Stimulated activated CD4-positive, alpha-beta T cell treated with anti-CD3 and anti-CD28 coated beads, Interleukin-12 subunit alpha, Interleukin-12 subunit beta, amount 100 ng/mL, for 24 hours (primary cell): ENCODE measurements at places on chromosomes 7 and 10.
A peak's percentile ranks its signal among the peaks of the same experiment; 100 is the strongest.

GRCh38 chr7:155300641-155301452 lies 3.2 kb downstream of the INSIG1 start:
- no peak for DNase-seq

GRCh38 chr10:5818894-5819293 lies 5.7 kb upstream of the GDI2 start:
- no peak for DNase-seq

DNA sequence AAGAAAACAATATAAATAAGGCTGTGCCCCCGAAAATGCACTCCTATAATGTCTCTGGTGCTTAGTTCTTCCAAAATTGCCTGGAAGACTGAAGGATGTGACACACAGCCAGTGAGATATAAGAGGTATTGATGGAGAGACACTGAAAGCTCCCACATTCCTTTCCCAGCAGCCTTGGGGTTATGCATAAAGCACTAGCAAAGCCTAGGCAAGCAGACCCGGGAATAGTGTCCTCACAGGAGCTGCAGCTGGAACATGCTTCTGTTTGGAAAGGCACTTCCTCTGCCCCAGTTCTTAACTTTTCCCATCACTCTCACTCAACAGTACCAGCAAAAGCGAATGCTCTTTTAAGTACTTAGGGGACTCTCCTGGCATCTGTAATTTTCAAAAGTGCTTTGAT lies 178.0 kb downstream of the AMPH start:
- DNase-seq, result no peak

DNA sequence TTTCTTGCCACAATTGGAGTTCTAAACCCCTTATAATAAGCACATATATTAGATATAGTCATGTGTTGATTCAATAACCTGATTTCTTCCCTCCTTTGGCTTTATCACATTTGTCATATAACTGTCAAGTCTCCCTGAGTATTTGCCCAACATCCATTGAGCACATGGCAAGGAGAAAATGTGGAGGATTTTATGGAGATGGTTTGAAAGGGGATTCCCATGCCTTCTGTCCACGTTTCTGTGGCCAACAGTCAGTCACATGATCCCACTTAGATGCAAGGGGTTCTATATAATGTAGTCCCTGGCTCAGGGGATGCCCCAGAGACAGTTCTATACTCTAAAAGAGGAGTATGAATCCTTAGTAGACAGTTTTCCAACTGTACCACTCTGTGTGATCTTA lies 577.7 kb downstream of the NRG3 start:
- no peak for DNase-seq

DNA sequence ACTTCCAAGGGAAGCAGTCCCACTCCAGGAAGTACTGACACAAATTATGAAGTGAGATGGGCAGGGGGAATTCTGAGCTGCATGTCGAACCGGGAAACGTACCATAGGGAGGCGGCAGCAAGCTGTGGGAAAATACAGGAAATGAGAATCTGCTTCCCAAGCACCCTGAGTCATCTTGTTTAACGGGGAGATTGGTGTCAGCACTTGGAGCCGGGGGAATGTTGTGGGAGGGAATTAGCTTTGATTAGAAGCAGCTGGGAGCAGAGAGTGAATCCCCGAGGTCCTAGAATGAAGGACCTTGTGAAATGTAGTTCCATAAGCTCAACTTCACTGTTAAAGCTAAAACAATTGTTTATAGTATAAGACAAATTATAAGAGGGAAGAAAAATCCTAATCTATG lies 141.4 kb upstream of the PRKCQ start:
- DNase-seq, result no peak

- DNase-seq, result no peak
Observed at GRCh38 chr10:77763453-77764430, 126.1 kb upstream of the KCNMA1 start.

DNA sequence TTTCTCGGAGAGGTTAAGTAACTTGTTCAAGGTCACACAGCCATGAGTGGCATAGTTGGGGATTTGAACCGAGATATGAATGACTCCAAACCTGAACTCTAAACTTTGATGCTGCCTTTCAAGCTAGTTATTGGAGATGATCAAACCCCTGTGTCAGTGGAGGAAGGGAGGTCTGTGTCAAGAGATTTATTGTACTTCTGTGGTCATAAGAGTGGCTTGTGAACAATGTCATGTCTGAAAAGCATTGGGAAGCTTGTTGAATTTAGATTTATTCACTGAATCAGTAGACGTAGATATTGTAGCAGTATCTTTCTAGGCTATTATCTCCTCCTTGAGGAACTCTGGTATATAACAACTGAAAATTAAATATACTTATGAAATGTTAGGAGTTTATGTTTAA lies 27.3 kb downstream of the SNX10 start:
- no peak for DNase-seq

DNA sequence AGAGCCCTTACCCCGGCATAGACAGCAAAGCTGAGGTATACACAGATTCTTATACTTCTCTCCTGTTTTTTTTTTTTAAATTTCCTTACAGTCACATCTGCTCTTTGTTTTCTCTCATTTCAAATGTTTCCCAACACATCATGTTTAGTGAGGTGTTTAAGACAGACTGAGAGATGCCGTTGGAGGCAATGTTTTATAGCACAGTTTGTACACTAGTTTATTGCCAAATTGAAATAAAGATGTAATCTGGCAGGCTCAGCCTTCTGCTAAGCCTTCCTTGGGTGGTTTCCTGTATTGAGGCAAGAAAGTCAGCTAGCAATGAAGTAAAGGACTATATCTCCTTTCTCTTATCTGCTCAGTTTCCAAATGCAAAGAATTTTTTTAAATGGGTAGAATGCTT lies 393.4 kb downstream of the SORCS1 start:
- DNase-seq, result no peak

- no peak for DNase-seq
Observed at GRCh38 chr7:77351539-77352004, 64.6 kb downstream of the GSAP start.

DNA sequence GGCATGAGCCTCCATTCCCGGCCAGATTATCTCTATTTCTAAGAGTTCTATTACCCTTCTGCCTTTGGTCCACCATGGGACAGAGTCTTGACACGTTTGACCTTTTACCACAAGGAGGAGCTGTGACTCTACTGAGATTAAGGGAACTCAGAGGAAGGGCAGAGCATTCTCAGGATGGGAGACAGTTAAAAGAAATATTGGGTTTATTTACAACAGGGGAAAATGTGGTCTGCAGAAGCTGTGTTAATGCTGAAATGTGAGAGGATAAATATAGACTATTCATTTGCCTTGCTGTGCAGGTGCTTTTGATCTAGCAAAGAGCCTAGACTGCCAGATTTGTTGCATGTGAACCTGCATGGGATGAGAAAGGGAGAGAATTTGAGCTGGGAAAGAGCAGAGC lies 45.8 kb upstream of the PRSS58 start:
- DNase-seq, result no peak

- no peak for DNase-seq
Observed at GRCh38 chr10:75292794-75293445, 57.2 kb upstream of the COMTD1 start.

- DNase-seq, result no peak
Observed at GRCh38 chr7:93378131-93378760, 146.1 kb downstream of the VPS50 start.

GRCh38 chr7:39971924-39972323 lies 21.9 kb downstream of the CDK13 start:
- DNase-seq, result no peak

- no peak for DNase-seq
Observed at GRCh38 chr10:104333728-104334373, 4.4 kb downstream of the ITPRIP start.

- no peak for DNase-seq
Observed at GRCh38 chr10:101558204-101558603, 29.9 kb downstream of the POLL start.

- DNase-seq, result no peak
Observed at GRCh38 chr7:110857106-110857505, 233.8 kb upstream of the LRRN3 start.

DNA sequence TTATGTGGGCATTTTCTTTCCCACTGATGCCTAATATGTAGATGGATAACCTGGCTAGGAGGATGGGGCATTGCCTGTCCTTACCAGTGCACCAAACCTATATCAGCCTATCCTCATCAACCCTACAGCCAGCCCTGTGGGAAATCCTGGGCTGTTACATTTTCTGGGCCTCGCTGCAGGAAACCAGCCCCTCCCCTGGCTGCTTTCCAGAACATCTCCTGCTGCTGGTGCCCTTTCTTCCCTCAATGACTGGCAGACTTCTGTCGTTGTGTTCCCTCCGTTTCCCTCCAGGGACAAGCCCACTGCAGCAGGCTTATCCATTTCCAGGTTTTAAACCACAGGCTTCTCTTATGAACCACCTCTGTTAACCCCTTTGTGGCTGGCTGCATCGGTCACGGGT lies 486.1 kb upstream of the COBL start:
- DNase-seq, result no peak

GRCh38 chr7:66205741-66206090 lies 582 bp downstream of the TPST1 start:
- no peak for DNase-seq

DNA sequence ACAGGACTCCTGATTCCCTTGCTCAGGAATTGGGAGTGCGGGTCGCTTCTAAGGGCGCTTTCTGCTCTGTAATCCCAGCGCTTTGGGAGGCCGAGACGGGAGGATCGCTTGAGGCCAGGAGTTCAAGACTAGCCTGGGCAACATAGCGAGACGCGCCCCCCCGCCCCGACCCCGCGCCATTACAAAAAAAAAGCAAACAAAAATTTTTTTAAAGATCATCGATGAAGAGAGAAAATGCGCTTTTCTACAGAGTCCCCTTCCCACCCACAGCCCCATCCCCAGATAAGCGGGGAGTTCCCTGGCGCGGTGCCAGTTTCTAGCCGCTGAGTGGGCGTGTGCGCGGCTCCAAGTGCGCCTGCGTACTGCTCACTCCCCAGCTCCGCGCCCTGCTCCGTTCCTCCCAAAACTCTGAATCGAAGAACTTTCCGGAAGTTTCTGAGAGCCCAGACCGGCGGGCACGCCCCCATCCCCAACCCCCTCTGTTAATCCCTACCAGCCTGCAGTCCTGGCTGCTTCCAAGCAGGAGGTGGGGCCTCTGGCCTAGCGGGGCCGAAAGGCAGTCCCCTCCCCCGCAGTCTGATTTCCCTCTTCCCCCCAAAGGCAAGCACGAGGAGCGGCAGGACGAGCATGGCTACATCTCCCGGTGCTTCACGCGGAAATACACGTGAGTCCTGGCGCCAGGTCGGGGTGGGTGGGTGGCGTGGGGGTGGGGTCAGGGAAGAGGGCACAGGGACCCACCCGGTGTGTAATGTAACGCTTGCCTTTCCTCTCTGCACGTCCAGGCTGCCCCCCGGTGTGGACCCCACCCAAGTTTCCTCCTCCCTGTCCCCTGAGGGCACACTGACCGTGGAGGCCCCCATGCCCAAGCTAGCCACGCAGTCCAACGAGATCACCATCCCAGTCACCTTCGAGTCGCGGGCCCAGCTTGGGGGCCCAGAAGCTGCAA lies 1.0 kb downstream of the HSPB1 start:
- DNase-seq, result peak; percentile 57

- no peak for DNase-seq
Observed at GRCh38 chr7:13312307-13312706, 624.9 kb downstream of the ARL4A start.

- no peak for DNase-seq
Observed at GRCh38 chr10:43417950-43418768, 9.2 kb upstream of the HNRNPF start.

DNA sequence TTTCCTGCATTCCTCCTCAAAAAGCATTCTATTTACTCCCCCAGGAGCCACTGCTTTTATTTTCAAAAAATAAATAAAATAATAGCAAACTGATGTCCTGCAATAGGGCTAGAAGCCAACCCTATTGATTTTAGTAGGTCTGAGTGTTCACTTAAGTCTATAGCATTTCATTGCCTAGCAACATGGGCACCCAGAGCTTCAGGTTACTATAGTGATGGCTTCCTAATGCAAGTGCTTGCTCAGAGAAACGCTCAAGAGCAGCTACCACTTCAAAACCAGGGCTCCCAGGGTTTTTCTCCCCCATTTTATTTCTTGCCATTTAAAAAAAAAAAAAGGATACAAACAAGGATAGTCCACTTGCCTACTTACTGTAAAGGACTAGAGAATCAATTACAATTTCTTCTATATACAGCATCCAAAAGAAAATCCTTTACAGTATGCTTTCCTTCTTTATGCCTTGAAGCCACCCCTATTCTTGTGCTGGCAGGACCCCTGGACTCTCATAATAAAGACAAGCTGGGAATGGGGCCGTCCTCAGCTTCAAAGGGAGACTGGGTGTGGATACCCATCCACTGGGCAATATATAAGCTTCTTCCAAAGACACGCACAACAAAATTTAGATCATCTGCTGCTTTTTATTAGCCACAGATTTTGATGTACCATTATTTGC lies 133.3 kb downstream of the VPS41 start:
- DNase-seq, result no peak

- peak; percentile 26 for DNase-seq
Observed at GRCh38 chr10:17742918-17743317, 9.1 kb upstream of the TMEM236 start.

- DNase-seq, result no peak
Observed at GRCh38 chr7:85659364-85659763, 472.5 kb upstream of the SEMA3D start.

GRCh38 chr10:107653832-107654287 lies 489.4 kb upstream of the SORCS1 start:
- DNase-seq, result no peak

DNA sequence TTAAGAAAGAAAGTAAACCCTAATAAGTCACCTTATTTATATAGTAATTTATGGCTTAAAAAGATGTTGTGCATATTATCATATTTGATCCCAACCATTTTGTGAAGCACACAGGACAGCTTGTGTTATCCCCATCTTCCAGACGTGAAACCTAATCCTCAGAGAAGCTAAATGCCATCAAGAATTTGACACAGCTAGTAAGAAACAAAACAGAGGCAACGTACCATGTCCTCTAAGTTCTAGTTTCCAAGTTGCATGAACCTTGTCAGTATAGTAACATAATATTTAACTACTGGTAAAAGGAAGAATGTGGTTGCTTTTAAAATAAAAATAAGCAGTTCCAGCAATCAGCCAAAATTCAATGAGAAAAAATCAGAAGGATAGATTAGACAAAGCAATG lies 41.5 kb downstream of the PTN start:
- no peak for DNase-seq

- no peak for DNase-seq
Observed at GRCh38 chr10:130013335-130014262, 49.5 kb upstream of the EBF3 start.
